Renal pelvis (tissue), 12 donors: ENCODE measurements at places on chromosomes 3 and 15.

GRCh38 chr3:30098653-30099455 is 507.5 kb upstream of the TGFBR2 start:
- DNase-seq = no peak

DNA sequence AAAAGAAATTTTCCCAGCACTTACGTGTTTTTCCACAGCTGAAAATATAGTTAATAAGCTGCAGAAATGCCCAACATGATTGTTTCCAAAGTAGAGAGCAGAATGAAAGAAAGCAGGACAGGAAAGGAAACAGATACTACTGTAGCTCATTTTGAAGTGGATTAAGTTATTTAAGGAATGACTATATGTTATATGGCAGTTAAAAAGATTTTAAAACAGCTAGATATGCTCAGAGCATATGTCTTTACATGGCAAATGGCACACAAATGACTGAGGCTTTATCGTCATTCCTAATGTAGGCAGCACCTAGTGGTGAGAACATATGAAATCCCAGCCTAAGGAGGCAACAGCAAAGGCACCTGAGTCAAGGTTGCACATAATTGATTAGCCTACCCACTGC is 106.6 kb upstream of the SEMA6D start:
- DNase-seq = no peak

DNA sequence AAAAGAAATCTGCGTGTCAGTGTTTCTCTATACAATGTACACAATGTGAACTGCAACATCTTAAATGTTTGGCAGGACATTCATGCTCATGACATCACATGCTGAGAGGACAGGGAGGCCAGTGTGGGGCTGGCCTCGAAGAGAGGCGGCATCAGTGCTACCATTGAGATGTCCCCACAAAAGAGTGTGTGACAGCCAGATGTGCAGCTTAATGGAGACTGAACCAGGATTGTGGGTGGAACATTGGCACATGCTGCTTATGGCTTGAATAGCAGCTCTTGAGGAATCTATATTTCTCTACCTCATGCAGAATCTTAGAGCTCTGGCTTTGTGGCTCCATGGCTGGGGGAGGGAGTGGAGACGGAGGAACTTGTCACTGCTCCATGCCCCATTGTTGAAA is 18.5 kb downstream of the CLDN11 start:
- no peak for DNase-seq

DNA sequence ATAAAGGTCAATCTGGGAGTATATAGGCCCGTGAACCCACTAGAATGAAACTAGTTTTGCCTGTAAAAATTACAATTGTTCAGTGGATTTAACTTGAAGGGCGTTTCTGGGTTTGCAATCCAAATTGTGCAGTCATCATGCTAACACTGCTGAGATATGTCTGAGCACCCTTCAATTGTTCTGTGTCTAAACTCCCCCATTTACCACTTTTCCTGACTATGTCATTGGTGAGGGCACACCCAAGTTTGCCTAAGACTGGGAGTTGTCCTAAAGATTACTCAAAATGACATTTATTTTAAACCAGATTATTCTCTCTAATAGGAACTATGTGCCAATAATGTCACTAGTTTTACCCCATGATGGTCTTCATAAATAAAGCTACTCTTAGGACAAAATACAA is 54.6 kb downstream of the EMC4 start:
- no peak for DNase-seq

DNA sequence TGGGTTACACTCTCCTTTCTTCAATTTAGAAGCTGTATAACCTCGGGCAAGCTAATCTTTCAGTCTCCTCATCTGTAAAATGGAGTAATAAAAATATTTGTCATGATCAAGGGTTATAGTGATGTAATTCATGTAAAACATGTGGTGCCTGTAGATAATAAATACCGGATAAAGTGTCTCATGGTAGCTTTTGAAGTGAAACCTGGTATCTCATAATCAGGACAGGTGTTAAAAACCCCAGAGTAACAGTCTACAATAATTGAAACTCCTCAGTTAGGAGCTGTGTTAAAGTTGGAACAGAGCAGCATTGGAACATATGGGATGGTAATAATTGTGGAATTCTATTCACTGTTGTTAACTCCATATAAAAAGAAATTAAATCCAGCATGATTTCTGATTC is 884 bp upstream of the KNL1 start:
- no peak for DNase-seq

DNA sequence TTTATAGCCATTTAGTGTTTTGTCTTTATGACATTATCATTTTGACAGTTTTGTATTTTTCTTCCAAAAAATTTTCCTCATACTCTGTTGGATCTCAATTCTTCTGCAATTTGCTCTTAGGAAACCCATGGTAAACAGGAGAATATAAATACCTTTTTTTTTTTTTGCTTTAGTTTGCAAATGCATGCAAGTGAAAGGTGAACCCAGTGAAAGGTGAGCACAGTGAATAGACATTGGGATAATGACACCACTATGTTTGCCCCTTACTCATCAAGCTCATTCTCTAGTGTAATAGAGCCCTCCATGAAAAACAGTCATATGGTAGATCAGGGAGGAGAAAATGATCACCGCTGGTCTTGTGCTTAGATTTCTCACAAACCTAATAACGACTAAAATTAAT is 59.0 kb upstream of the TRPC1 start:
- no peak for DNase-seq

GRCh38 chr15:101242160-101242998 is 9.5 kb downstream of the CHSY1 start:
- no peak for DNase-seq

DNA sequence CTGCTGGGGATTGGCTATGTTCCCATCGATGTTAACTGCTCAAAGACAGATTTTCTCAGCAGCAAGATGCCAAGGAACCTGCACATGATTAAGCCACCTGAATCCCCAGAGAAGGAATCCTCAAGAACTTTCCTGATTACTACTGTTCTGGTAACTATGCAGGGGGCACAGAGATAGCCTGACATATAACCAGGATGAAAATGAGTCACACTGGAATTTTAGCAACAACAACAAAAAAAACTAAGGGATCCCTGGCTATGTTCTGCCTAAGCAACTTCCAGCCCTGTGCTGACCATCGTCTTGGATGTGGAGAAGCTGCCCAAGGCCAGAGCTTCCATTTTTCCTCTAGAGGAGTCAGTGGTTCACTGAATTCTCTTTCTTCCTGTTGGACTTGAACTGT is 13.8 kb downstream of the RIOX2 start:
- no peak for DNase-seq

GRCh38 chr15:98923171-98923570 is 84.4 kb downstream of the PGPEP1L start:
- DNase-seq = no peak

GRCh38 chr3:188104050-188104449 is 49.9 kb upstream of the LPP start:
- no peak for DNase-seq

DNA sequence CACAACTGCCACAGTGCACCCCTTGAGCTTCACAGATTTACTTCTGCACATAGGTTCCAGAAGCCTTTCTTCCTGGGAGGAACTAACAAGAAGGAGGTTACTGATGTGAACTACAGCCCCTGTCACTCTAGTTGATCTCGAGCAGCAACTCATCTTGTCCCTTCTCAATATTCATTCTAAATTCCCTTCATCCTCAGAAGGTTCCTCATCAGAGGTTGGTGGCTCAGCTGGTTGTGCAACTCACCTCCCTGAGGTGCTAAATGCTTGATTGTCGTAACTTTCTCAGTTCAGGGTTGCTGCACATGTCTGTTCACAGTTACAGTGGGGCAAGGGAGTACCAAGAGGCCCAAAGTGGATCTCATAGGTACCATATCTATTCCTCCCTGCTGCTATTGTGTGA is 5.7 kb upstream of the A4GNT start:
- no peak for DNase-seq

GRCh38 chr15:78399091-78399490 is 38.9 kb upstream of the IREB2 start:
- no peak for DNase-seq

DNA sequence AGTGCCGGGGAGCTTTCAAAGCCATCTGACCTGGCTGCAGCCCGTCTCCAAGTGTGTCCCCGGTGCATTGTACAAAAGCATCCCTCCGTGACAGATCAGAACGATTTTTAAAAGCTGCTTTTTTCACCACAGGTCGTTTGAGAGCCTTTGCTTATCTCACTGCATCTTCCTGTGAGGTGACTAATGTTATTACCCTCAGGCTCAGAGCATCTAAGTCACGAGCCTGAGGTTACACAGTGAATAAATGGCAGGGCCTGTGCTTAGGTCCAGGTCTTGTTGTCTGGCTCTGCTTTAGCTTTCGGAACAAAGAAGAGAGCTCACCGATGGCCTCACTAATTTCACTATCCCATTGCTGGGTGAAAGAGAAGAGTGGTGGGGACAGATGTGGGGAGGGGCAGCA is 83.3 kb downstream of the SEC22A start:
- DNase-seq = no peak

DNA sequence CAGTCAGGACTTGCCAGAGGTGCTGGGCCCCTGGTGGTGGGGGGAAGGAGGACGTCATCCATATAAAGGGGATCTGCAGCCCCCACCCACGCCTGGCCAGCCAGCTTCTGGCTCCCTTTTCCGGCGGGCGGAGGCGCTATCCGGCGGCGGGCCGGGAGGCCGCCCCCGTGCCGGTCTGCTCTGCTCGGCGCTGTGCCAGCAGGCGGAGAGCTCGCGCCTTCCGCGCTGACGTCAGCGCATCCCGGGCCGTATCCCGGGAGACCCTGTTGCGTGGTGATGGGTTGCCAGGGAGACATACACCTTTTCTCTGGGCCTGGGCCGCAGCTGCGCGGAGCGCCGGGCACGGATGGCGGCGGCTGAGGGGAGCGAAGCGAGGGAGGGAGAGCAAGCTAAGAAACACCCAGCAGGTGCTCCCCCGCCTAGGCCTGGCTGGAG is 1.1 kb downstream of the FAM131A start:
- DNase-seq = peak; percentile 86

DNA sequence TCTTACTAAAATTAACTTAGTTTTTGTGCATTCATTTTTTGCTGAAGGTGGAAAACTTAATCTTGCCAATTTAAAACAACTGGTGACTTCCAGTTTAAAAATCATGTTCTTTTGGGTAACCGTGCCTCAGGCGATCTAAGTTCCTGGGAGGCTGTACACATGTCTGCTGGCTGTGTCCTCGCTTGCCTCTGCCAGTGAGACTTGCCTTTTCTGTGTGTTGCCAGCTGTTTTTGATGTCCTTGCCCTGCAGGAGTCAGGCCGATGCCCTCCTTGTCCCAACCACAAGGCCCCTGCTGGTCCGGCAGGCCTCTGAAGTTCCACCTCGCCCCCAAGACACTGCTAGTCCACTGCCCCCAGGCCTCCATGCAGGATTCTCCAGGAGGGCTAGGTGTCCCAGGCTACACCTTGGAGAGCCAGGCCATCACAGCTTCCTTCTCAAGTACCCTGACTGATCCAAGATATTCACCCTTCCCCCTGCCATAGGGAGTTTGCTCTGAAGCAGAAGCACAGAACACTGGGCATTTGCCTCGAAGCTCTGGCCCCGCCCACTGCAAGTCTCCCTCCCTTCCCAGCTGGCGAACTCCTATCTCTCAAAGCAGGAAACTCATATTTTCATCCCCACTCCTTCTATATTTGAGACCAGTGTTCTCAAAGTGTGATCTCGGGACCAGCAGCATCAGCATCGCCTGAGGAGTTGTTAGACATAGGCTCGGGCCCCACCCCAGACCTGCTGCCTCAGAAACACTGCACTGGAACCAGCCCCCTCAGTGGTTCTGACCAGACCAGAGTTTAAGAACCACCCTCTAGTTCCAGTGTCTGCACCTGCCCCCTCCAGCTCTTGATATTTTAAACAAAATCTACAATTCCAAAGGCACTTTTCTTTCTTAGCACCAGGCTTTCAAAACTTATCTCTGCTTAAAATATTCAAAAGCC is 185.8 kb upstream of the UBE2E1 start:
- no peak for DNase-seq

DNA sequence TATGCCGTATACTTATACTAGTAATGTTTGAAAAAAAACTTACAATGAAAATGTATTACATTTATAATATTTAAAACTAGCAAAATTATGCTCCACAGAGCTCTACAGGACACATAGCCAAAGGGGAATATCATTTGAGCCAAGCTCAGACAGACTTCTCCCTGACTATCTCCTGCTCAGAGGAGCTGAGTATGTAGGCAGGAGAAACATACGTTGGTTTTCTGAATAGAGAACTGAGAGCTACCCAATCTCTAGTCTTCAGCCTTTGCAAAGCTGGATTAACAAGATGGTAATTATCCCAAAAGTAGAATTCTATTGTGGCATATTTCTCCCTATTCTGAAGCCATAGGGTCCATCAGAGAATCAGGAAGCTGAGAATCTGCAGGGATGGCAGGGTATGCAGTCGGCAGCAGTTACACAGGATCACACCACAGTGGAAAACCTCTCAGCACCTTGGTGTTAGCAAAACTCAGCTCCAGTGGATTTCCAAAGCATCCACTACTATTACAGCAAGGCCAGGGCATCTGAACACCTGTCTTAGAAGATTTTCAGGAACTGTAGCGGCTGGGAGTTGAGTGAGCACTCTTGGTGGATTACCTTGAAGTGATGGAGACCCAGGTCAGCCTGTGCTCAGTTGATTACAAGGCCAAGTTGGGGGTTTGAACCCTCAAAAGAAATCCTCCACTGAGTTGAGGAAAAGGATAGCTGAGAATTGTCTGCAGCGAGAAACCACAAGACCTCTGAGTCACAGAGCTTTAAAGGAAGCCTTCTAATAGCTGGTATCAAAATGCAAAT is 30.1 kb downstream of the GPR15 start:
- no peak for DNase-seq

DNA sequence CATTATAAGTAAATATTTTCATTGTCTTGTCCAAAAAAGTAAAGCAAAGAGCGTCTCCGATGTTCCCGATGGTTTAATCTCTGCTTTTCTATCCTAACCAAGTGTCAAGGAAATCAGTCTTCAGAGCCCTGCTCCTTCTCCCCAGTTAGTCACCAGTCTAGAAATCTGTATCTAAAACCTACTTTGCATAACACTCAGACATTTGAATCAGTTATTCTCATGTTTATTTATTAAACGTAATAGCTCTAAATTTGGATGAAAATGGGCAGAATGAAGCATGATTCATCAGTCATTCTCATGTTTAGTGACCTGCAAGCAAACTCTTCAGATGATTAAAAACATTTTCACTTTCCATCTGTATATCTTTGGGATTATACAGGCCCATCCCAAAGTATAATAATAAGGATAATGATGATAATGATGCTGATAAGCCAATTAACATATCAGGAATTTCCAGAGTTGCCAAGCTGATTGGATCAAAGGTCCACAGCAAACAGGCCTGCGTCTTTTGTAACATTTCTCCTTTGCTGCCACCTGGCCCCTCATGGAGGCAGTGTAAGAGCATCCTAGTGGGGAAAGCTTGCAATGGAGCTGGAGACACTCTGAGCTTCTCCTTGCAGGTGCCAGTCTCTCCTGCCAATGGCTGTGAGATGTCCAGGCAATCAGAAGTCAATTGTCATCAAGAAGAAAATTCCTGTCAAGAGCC is 273.9 kb downstream of the IGSF11 start:
- no peak for DNase-seq
